Cerebellar cortex (tissue), 1 donor: ENCODE measurements at places on chromosomes 2 and 18.
A peak's percentile ranks its signal among the peaks of the same experiment; 100 is the strongest.

- DNase-seq: no peak
These were observed 74.2 kb downstream of the INO80D start for GRCh38 chr2:206011795-206012194.

GRCh38 chr2:103161456-103162289 lies 399.8 kb downstream of the TMEM182 start:
- peak; percentile 36 for DNase-seq

DNA sequence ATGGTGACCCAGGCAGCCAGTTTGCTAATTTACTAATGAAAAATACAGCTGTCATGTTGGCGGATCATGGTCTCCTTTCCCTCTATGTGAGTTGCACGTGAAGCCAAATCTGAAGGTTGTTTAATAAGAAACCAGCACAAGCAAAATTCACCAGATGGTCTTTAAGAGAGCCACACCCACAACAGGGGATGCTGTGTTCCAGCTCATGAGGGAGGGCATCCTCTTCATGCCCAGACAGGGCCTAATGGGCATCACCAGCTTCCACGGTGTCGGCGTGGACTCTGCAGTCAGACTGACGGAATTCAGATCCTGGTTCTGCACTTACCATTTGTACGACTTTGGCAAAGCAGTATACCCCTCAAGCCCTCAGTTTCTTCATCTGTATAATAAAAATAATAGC lies 39.9 kb downstream of the TMEM247 start:
- DNase-seq: no peak

DNA sequence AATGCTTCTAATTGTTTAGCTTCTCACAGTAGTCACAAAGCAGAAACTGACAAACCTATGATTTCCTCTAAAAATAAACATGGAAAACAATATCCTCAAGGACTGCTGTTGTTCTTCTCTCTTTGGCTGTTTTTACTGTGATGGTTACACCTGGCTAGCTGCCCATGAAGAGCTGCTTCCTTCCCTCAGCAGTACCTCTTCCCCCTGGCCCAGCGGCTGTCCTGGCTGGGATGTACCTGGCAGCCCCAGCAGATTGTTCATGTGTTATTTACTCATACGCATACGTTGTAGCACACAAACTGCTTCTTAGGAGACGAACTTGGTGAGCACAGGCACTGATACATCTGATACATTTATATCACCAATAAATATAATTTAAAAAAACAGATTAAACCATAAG lies 27.4 kb downstream of the NEMP2 start:
- DNase-seq: peak; percentile 86

GRCh38 chr2:68946117-68946516 lies 6.6 kb downstream of the GKN2 start:
- no peak for DNase-seq
